ENCODE measurements at places on chromosomes 2 and 18. TPM values are rescaled to one million over a fixed set of nuclear protein-coding genes. Genes with fewer than 3 reads are reported as not detected.

- H3K27me3 ChIP-seq, result no peaks in the 10 kb centered on the region
- H3K4me3 ChIP-seq, result no peak overlapping the region
- DNase-seq, result no peak
Measured at GRCh38 chr2:152433289-152433688, 98.3 kb downstream of the FMNL2 start.

DNA sequence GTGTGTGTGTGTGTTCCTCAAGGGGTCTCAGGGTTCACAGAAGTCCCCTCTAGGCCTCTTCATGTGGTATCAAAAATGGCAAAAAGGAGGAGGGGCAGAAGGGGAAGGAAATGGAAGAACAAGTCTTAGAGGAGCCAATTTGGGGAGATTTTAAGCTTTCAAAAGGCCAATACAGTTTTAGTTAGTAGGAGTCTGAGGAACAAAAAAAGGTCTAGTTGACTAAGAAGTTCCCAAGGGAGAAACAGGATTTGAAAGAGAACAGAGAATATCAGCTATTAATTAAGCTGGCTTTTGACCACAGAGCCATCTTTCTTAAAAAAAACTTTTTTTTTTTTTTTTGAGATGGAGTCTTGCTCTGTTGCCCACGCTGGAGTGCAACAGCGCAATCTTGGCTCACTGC lies 7.1 kb downstream of the RNF125 start:
- H3K36me3 ChIP-seq, result no peaks in the 10 kb centered on the region
- H3K4me3 ChIP-seq, result no peak overlapping the region
- H3K27ac ChIP-seq, result no peak overlapping the region
- no peak for DNase-seq

FBXO36 gene
- polyA plus RNA-seq, result 2.9 TPM

DNA sequence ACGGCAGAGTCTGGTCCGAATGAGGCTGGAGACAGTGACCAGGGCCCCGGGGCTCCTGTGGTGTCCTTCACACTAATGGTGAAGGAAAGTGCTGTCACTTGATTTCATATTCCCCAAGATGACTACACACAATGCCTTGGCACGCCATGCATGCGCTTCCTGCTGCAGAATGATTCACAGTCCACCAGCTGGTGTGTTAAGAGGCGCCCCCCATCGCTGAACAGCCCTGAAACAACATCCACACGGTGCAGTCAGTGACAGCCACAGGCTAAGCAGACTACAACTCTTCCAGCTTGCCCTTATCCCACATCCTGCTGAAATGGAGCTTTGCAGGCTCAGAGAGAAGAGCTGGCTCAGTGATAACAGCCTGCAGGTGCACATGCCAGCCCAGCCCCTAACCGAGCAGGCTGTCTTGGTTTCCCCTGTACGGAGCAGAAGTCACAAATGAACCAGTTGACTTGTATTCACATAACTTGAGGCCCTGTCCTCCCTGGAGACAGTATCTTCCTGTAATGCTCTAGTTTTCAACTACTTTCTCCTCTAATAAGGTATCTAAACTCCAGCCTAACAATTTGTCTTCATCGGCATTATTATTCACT lies 24.3 kb upstream of the CDH20 start:
- no peak overlapping the region for H3K27ac ChIP-seq
- no peaks in the 10 kb centered on the region for H3K36me3 ChIP-seq
- no peak for DNase-seq

SLC9A4 gene
- polyA plus RNA-seq, result not detected

CHRNG gene
- polyA plus RNA-seq, result not detected

KYNU gene
- 0.40 TPM for polyA plus RNA-seq
